ENCODE measurements at places on chromosomes 11 and 22.

DNA sequence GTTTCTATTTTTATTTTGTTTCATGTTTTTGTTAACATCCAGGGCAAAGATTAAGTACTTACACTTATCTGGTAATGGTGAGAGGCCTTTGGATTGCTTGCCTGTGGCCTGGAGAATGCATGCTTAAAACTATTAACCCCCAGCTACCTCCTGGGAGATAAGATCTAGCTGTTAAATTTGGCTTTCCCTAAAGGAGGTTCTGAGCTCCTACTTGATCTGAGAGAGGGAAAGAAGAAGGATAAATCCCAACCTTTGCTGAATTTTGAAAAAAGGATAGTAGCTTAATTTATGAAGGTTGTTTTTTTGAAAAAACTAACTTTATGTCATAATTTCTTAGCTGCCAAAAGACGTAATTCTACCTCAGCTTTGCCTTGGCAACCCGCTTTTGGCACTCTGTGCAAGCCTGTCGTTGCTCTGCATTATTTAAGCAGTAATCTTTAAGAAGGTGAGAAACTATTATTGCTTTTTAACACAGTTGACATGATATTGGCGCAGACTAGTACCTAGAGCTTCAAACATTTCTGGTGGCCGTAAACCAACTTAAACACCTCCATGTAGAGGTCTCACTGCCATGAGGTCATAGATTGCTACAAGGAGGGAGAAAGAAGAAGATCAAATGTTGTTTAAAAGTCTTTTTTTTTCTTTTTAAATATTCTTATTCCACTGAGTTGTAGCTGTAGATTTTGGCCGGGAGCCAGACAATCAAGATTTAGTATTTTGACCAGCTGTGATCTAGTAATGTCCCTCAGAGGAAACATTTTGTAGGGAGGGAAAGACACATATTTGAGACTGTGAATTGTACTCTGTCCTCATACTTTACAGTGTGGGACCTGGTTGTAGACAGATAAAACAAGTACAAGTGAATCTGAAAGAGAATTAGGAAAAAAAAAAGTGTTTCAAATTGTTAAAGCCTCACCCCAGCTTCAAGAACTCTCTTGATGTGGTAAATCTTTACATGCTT, 74.4 kb downstream of the WNT11 start:
- DNase-seq = no peak

GRCh38 chr11:120431633-120432032, 79.9 kb upstream of the GRIK4 start:
- no peak for DNase-seq

DNA sequence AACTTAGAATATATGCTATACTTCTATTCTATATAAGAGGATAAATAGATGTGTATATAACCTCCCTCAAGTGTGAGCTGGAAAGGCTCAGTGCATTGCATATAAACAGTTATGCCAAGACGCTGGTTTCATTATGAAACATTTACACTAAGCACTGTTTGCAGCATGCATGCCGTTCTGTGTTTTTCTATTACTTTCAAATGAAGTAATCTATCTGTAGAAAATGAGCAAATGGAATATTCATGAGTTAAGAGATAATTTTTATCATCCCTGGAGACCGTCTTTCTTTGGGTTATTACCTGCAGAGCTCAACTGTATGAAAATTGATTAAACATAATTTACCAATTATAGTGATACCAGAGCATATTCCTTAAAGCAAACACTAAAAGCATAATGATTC, 925.7 kb upstream of the CCDC90B start:
- DNase-seq = no peak

DNA sequence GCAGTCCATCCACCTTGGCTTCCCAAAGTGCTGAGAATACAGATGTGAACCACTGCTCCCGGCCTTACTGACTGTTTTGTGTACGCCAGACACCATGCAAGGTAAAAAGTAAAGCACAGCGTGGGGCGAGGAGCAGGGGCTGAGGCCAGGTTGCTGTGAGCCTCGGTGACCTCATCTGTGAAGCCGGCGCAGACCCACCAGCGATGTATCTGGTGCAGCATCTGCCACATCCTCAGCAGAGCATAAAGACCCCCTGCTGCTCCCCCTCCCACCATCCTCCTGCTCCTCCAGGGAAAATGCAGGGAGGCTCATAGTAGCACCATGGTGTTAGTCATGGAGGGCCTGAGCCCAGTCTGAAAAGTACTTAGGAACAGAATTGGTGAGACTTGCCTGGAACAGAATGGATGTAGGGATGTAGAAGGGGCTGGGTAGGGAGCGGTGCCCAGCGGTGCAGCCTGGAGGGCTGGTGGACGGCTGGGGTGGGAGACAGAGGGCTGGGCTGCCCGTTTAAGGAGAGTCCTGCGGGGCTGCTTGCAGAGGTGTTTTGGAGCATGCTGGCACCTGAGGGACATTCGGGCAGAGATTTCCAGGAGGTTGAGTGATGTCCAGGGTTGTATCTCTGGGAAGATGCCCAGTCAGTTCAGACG, 462.4 kb downstream of the BRD1 start:
- DNase-seq = no peak

- DNase-seq = no peak
Observed at GRCh38 chr11:68387840-68388239, 72.7 kb upstream of the PPP6R3 start.

- DNase-seq = no peak
Observed at GRCh38 chr11:117146521-117146920, 2.4 kb downstream of the PAFAH1B2 start.

DNA sequence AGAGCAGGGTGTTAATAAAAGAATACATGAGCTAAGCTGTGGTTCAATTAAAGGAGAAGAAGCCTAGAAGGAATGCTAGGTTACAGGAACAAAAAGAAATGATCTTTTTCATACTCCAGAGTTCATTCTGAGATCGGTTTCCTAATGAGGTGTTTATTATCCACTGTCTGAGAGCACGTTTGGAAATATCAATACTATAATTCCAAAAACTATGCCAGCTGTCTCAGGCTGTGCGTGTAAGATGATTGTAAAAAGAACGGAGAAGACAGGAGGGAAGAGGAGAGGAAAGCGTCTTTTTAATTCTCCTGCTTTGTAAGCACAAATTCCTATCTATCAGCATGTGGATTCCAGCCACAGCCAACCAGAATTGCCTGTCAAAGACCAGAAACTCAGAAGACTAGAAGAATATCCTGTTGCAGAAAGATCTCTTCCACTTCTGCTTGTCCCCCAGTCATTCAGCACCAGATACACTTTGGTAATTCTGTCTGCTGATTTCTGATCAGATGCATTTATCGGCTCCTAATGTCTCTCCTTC, 25.7 kb downstream of the APOL5 start:
- DNase-seq = no peak

- peak; percentile 27 for DNase-seq
Observed at GRCh38 chr22:28773461-28773867, 969 bp downstream of the CCDC117 start.
